ENCODE measurements at places on chromosomes 4 and X.
A peak's percentile ranks its signal among the peaks of the same experiment; 100 is the strongest.

- peak; percentile 74 for DNase-seq
These were observed 581 bp upstream of the STK32B start for GRCh38 chr4:5050520-5051277.

DNA sequence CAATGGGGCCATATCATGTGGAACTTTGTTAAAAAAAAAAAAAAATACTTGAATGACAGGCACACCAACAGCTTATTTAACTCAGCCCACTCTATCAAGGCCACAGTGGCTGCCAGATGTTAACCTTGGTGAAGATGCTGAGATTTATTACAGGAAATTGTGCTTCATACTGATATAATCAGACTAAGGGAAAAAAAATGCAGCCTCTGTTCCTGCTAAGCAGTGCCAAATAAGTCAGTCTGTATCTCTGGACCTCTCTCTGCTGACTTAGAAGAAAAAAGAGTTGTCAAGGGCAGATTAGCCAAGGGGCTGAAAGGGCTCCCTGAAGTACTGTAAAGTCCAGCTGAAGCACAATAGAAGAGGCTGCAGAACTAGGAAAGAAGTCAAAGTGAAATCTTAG lies 677.7 kb upstream of the HTR2C start:
- DNase-seq, result no peak

DNA sequence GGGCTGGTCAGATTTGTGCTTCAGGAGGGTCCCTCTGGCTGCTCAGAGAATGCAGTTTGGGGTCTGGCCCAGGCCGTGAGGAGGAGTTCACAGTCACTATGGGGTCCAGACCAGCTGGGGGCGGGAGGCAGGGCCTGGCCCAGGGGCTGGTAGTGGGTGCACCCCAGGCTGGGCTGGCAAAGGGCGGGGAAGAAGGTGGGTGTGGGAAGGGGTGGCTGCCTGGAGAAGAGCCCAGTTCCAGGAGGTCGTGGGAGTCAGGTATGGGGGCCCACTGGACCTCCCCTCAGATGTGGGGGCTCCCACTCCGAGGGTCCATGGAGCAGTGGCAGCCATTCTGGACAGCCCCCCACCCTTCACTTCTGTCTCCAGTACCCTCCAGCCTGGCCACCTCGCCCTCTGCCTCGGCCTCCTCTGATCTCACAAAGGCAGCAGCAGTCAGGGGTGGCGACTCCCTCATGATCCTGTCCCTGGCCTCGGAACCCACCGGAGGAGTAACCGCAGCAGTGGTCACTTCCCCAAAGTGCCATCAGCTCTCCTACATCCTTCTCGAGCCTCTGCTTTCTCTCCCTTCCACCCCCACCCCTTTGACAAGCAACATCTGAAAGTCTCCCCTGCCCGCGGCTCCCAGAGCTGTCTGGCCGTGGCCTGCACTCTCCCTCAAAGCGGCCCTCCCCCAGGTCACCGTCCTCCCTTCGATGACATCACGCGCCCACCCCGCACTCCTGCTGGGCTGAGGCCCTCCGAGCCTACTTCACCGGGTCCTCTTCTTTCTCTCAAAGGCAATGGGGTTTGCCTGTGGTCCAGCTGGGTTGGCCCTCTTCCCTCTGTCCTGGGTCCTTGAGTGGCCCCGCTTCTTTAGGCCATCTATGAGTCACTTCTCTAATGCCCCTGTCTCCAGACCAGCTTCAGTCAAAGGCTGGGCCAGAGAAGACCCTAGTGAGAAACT lies 1.7 kb upstream of the SLC6A8 start:
- no peak for DNase-seq

- no peak for DNase-seq
These were observed 27.8 kb downstream of the PDLIM5 start for GRCh38 chr4:94479358-94480141.

DNA sequence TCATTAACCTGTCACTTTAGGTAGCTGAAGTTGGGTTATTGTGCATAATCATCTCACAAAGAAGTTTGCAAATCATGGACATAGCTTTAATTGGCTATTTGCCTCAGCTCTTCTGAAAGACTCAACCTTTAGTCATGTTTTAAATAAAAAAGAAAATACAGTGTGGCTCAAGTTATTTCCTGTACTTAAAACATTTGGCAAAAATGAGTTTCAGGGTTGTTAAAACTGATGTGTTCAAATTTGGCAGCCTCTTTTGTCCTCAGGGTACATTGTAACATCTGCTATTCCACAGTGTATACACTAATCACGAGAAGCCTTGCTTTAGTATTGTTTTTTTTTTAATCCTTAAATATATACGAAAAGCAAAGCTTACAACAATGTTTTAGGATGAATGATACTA lies 31.5 kb upstream of the HPGD start:
- no peak for DNase-seq

DNA sequence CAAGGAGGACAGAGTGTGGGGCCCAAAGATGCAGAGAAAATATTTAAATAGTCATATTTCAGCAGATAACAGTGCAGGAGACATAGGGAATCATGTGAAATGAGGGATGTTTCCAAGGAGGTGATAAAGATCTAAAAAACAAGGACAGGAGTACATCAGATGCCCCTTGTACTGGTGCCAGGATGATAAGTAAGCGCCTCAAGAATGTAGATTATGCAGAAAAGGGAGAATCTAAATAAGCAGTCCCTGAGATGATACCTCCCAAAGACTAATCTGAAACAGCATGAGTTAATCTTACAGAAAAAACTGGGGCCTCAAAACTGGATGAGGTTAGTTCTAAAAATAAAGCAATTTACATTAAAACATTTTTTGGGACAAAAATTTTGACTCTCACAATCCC lies 136.1 kb upstream of the WDFY3 start:
- DNase-seq, result no peak

DNA sequence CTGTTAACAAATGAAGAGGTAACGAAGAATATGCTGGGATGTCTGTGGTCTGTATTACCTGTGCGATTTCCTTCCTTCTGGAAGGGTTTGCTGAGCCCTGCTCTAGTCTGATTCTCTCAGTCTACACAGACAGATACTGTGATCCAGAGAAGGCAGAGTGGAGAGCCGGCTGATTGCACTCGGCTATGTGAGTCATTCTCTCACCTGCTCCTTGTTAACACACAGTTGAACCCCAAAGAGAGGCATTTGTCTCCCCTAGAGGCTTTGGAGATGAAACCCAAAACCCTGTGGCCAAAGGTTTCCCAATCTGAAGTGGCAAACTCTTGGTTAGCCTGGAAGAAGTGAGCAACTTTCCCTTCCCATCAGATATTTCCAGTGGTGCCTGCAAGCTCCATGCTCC lies 78.1 kb upstream of the GPC4 start:
- DNase-seq, result no peak

GRCh38 chr4:121226362-121226761 lies 62.2 kb upstream of the TNIP3 start:
- DNase-seq, result no peak

DNA sequence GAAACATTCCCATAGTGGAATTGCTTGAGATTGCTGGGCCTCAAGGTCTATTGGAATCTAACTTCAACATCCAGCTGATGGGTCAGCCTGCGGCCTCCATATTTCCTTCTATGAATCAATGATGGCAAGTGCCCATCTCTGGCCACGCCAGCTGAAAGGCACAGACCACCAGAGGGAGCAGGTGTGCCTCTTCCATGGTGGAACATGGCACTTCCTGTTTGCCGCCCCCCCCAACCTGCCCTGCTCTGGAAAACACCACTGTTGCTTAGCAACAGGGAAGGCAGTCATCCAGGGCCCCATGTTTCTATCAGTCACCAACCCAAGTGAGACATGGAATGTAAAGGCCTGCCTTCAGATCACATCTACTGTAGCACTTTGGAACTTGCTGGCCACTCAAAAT lies 11.6 kb downstream of the PAGE4 start:
- no peak for DNase-seq

DNA sequence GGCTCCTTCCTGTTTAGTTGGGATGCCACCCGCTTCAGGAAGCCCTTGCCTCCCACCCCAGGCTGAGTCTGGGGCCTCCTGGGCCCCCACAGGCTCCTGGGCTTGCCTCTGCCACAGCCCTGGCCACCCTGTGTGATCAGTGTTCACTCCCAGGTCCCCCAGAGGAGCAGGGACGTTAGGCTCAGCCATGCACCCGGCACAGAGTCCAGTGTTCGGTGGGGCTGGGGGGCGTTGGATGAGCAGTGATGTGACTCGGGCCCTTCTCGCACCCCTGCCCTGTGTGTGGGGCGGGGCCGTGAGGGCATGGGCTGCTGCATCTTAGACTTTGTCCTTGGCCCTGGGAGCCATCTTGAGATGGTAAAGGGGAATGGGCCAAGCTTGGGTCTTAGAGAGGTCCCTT lies 29.9 kb upstream of the HTRA3 start:
- no peak for DNase-seq

DNA sequence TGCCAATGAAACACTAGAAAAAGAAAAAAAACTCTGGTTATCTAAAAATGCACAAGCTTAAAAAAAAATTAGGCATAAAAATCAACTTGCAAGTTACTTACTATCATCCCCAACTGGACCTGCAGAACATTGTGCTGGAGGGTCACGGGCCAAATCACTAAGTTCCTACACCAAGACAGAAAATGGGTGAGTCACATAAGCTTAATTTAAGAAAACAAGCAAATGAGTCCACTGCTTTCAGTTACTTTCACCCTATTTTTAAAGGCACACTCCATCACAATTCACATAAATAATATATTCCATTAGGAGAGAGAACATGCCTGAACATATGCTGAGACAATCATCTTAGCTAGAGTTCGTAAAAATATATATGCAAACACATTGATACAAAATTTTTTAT lies 17.7 kb downstream of the UBE2D3 start:
- DNase-seq, result no peak

- no peak for DNase-seq
These were observed 648.6 kb upstream of the AGA start for GRCh38 chr4:178090640-178091411.

DNA sequence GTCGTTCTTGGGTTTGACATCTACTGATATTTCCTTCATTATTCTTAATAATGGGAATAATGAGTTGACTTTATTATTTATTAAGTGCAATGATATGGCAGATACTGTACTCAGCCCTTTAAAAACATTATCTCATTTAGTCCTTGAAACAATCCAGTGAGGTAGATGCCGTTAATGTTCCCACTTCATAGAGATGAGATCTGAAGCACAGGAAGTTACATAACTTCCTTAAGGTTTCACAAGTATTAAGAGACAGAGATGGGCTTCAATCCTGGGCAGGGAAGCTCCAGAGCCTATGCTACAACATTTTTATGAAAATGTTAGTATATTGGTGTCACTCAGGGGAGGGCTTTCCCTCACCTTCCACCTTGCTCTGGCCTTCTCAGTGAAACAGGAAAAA lies 9.7 kb upstream of the KLHL13 start:
- no peak for DNase-seq

GRCh38 chrX:130770615-130771014 lies 132.4 kb downstream of the ENOX2 start:
- no peak for DNase-seq

Measured in GDM1 (cell line).